Activated naive CD4-positive, alpha-beta T cell treated with anti-CD3 and anti-CD28 coated beads, Interleukin-2, amount 50 U/mL, for 16 hours (primary cell): ENCODE measurements at places on chromosomes 4 and X.

- DNase-seq, result no peak
Measured at GRCh38 chrX:44244008-44244407, 99.5 kb downstream of the EFHC2 start.

DNA sequence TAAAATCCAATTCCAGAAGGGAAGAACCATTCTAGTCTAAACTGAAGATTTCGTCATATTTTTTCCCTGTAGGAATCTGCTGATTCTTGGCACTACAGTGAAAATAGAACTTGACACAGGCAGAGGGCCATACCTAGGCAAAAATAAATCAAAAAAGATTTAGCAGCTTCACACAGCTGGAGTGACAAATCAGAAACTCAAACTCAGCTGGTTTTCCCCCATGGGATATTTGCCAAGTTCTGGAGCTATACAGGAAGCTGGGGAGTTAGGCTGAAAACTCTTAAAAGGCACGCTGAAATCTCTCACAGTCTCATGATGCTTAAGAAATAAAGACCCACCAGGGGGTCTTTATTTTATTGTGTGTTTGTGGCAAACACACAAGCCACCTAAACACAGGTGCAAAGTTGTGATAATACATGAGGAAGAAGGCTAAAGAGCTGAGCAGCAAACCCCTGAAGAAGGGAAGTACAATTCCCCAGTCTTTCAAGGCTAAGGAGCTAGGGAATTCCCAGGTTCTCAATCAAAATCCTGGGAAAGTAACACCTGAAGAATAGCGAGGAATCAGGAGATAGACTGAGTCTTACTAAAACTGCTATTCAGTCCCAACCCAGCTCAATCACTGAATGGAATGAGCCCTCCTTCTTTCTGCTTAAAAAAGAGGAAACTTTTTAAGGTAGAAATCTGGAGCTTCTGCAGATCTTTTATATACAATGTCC, 32.1 kb upstream of the BEND2 start:
- DNase-seq, result no peak

DNA sequence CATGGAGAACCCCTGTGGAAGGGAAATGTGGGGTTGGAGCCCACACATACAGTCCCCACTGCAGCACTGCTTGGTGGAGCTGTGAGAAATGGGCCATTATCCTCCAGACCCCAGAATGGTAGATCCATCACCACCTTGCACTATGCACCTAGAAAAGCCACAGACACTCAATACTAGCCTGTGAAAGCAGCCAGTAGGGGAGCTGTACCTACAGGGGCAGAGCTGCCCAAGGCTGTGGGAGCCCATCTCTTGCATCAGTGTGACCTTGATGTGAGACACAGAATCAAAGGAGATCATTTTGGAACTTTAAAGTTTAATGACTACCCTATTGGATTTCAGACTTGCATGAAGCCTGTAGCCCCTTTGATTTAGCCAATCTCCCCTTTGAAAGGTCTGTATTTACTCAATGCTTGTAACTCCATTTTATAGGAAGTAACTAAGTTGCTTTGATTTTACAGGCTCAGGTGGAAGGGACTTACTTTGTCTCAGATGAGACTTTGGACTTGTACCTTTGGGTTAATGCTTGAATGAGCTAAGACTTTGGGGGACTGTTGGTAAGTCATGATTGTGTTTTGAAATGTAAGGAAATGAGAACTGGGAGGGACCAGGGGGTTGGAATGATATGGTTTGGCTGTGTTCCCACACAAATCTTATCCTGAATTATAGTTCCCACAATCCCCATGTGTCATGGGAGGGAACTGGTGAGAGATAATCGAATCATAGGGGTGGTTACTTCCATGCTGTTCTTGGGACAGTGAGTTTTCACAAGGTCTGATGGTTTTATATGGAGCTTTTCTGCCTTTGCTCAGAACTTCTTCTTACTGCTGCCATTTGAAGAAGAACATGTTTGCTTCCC, 352.6 kb downstream of the INPP4B start:
- DNase-seq, result no peak

- DNase-seq, result no peak
Measured at GRCh38 chrX:15607067-15607466, 6.3 kb upstream of the ACE2 start.

- no peak for DNase-seq
Measured at GRCh38 chr4:39719804-39720580, 22.1 kb downstream of the UBE2K start.

DNA sequence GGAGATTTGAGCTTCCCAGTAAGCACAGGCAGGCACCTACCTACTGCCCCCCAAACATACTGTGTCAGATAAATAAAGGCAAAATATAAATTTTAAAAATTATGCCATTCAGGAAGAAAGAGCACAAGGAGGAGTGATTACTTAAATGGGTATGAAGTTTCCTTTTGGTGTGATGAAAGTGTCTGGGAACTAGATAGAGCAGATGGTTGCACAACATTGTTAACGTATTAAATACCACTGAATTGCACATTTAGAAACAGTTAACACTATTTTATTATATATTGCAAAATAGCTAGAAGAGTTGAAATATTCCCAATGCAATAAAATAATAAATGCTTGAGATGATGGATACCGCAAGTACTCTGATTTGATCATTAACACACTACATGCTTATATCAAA, 374.7 kb upstream of the FGF13 start:
- DNase-seq, result no peak

- DNase-seq, result no peak
Measured at GRCh38 chrX:53056292-53056691, 7.7 kb downstream of the GPR173 start.

- no peak for DNase-seq
Measured at GRCh38 chr4:130336585-130337217, 1240.7 kb downstream of the C4orf33 start.
